ENCODE measurements at places on chromosomes 16 and 17. TPM values are rescaled to one million over a fixed set of nuclear protein-coding genes. Genes with fewer than 3 reads are reported as not detected.

GRCh38 chr16:65509172-65509571 is 387.3 kb upstream of the CDH11 start:
- DNase-seq = no peak

- DNase-seq = no peak
Observed at GRCh38 chr16:57016301-57016700, 26.9 kb downstream of the NLRC5 start.

The GCGR gene
- 0.64 TPM for total RNA-seq

The TRIM37 gene
- total RNA-seq = 16.7 TPM

The KRTAP9-7 gene
- total RNA-seq = not detected

Data from suprapubic skin (tissue), 4 donors.